ENCODE measurements at places on chromosomes 1 and 21.

- DNase-seq, result no peak
Observed at GRCh38 chr1:178337091-178337706, 159.6 kb downstream of the CLEC20A start.

- DNase-seq, result no peak
Observed at GRCh38 chr1:74513411-74514300, 1.2 kb upstream of the LRRC53 start.

DNA sequence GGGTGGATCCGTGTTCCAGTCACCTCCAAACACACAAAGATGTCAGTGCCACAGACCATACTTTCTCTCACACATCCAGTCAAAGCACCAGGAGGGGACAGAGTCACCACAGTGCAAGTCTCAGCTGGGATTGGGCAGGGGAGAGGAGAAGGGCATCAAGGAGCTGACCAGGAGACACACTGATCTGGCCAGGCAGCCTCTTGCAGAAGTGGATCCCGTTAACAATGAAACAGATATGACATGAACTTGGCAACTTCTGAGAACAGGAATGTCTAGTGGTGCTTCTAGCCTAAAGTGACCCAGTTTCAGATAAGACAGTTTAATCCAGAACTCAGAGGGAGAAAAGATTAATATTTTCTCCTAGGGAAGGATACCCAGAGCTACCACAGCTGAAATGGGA, 71.0 kb downstream of the HIVEP3 start:
- DNase-seq, result no peak

GRCh38 chr1:53807916-53808315, 30.2 kb downstream of the NDC1 start:
- DNase-seq, result no peak

- DNase-seq, result no peak
Observed at GRCh38 chr1:94668528-94668927, 127.0 kb upstream of the F3 start.

Data from SIG-M5 (cell line).